ENCODE measurements at places on chromosomes 4 and X.

DNA sequence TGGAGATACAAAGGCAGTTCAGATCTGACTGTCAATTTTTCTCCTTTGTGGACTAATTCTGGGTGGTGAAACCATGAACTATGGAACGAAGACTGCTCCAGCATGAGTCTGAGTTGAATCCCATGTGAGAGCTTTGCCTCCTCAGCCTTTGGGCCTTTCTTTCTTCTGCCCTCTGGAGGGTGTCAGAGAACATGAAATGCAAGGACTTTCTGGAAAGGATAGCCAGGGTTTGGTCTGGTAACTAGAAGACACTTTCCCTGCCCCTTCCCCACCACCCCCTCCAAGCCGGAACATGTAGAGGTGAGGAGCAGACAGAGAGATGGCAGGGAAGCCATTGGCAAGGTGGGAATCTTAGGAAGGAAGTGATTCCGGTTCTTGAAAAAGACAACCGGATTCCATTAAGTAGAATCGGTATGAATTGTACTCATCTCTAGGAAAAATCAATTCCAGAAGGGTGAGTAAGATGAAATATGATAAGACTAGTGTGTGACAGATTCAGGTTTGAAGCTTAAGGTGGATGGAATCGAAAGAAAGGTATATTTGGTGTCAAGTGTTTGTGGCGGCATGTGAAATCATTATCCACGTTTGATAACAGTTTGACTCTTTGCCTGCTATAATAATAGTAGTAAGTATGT lies 19.0 kb downstream of the FHL1 start:
- no peak for DNase-seq

DNA sequence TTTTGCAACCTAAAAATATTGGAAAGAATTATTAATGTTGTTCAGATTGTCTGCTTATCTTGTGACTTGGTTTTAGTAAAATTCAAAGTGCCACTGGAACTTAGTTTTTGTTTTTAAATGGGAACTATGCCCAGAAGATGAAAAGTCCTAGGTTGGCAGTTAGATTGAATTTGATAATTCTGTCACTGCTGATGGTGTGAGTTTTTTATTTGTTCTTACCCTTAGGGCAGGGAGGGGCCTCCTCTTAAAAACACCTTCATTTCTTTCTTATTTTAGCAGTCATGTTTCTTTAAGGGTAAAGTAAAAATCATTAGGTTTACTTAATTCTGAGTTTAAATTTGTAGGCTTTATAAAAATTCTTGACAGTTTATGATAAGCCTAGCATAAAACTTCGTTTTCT lies 80.6 kb downstream of the AFF1 start:
- no peak for DNase-seq

DNA sequence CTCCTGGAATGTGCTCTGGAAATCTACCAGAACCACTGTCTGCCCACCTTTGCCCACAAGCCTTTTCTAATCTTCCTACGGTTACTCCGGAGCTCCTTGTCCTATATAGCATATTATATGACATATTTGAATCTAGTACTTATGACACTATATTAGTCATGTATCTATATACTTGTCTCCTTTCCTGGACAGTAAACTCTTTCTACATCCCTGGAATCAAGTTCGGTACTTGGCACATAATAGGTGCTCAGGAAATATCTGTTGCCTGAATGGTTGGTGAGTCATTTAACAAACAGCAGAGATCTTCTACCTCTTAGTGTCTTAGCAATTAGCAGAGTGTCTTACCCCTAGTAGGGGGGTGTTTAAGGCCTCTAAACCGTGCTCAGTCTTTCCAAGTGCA lies 123.6 kb downstream of the RELL1 start:
- no peak for DNase-seq

DNA sequence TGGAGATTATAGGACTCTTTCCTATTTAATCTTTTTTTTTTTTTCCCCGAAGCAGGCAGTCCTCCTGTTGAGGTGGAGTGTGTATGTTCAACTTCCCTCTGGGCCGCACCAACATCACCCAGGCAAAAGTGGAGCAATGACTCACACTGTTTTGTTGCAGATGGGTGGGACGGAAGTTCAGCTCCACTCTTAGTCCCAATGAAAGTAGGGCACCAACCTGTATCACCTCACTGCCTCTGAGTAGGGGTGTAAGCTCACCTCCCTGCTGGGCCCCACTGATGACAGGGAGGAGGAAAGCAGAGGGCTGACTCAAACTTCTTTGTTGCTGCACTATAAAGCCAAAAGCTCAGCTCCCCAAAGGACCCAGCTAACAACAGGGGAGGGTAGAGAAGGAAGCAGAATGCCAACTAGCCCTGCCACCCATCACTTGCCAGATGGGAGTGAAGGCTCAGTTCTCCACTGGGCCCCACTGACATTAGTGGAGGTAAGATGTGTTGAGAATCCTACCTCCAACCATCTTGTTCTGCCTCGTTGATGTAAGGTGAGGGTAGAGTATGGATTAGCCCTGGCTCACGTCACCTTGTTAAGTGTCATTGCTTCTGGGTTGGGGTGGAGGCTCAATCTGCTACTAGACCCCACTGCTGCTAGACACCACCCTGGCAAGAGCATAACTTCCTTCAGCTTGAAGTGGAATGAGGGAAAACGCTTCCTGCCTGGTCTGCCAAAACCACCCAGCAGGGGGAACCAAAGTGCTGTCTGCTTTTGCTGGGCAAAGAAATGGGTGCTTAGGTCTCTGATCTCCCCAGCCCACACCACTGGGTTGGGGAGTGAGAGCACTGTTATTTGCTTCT lies 14.1 kb downstream of the RPS6KA3 start:
- DNase-seq = peak; percentile 6

GRCh38 chrX:56790778-56791177 lies 61.7 kb downstream of the NBDY start:
- DNase-seq = no peak

- DNase-seq = no peak
Measured at GRCh38 chrX:148310426-148311165, 189.8 kb upstream of the AFF2 start.

GRCh38 chrX:156004256-156004655 lies 6.8 kb downstream of the IL9R start:
- no peak for DNase-seq

DNA sequence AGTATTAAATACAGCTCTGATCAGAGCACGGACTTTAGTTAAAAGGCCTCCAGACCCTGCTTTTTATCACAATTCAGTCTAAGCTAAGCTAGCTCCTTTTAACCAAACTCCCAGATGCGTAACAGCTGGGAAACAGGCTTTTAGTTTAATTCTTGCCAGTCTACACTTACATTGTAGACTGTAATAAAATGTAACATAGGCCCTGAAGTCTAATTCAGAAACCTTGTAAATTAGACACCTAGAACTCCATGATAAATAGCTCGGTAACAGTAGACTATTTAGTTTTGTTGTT lies 20.1 kb downstream of the FBXO8 start:
- DNase-seq = no peak

GRCh38 chrX:150774798-150775568 lies 81.8 kb downstream of the MTMR1 start:
- no peak for DNase-seq

GRCh38 chr4:184818216-184818564 lies 7.6 kb downstream of the ACSL1 start:
- DNase-seq = no peak

DNA sequence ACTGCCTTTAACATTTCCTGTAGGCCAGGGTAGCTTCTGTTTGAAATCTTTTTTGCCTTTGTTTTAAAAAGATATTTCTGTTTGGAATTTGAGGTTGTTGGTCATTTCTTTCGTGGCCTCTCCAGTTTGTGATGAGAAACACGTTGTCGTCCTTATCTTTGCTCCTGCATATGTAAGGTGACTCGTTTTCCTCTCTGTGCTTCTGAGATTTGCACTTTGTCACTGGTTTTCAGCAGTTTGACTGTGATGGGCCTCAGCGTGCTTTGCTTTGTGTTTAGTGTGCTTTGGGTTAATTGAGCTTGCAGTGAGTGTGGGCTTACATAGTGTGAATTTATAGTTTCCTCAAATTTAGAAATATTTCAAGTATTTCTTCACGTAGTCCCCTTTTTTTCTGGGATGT lies 81.5 kb downstream of the FAM193A start:
- no peak for DNase-seq
